ENCODE measurements at places on chromosomes 13 and 19.

GRCh38 chr13:75368167-75368566, 113.8 kb downstream of the TBC1D4 start:
- no peak for DNase-seq

GRCh38 chr13:43661161-43661830, 125.5 kb downstream of the ENOX1 start:
- DNase-seq: no peak

- DNase-seq: no peak
Observed at GRCh38 chr13:29754473-29754806, 96.0 kb downstream of the UBL3 start.

DNA sequence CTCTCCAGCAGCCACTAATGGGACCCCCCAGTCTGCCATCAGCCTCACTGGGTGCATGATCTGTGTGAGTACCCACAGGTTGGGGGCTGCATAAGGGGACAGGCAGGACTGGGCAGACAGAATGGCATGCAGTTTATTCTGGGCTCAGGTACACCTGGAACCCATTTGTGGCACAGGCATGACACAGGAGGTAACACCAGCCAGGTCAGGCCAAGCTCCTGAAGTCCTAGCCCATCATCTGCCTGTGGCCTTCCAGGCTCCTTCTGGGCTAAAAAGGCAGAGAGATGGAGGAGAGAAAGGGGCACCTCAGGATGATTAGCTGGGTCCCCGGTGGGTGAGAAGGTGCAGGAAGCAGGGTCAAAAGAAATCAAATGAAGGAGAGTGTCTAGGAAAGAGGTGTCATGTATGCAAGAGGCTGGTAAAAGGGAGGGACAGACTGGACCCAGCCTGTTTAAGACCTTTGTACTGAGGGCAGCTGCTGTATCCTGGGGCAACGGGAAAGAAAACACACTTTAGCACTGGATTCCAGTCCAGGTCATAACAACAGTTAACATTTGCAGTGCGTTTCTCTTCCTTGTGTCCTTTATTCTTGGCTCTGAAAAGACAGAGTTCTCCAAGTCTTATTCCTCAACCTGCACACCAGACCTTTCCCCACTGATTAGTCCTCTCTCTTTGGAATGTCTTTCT, 20.2 kb upstream of the DGKH start:
- DNase-seq: no peak

DNA sequence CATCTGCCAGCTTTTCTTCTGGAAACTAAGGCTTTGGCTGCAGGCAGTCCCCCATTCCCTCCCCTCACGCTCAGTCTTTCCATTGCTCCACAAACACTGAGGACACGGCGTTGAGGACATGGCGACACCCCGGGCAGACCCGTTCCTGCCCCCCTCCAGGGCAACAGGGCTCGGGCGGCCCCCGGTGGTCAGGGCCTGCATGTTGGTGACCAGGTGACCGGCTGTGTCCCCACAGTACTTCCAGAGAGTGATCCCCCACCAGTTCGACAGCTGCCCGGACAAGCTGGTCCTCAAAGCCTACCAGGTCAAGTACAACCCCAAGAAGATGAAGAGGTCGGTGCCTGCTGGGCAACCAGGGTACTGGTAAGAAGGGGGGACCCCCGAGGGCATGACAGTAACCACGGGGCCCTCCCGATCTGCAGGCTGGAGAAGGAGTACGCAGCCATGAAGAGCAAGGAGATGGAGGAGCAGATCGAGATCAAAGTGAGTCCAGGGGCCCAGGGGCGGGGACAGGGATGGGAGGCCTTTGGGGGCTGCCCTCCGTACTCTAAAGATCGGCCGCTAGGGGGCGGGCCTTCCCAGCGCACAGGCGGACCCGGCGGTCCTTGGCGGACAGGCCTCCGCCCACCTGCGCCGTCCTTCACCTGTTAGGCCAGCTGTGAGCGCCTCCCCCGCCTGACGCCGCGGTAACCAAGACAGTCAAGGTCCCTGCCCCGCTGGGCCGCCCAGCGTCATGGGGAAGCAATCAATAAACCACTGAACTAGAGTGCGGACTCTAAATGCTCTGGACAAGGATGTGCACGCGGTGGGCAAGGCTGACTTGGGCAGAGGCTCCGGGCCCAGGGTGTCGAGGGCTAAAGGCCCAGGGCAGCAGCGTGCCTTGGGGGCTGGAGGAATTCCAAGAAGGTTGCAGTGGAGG, 21.1 kb downstream of the PRR36 start:
- DNase-seq: peak; percentile 48

- peak; percentile 63 for DNase-seq
Observed at GRCh38 chr13:109784590-109785140, 1.7 kb downstream of the IRS2 start.

DNA sequence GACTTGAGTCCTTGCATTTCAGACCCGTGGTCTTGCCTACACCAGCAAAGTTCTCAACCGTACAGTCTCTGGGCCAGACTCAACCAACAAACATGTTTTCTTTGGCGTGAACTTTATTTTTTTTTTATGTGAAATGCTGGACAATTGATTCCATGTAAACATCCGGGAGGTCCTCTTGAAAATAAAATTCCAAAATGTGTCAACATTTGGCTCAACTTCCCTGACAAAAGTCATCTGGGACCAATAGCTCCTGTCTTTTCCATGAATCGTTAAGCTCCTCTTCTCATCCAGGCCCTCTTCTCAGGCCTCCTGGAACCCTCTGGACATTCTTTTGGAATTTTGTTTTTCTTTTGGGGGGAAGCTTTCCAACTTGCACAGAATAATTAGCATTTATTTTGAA, 2.7 kb downstream of the ALDH16A1 start:
- DNase-seq: no peak

DNA sequence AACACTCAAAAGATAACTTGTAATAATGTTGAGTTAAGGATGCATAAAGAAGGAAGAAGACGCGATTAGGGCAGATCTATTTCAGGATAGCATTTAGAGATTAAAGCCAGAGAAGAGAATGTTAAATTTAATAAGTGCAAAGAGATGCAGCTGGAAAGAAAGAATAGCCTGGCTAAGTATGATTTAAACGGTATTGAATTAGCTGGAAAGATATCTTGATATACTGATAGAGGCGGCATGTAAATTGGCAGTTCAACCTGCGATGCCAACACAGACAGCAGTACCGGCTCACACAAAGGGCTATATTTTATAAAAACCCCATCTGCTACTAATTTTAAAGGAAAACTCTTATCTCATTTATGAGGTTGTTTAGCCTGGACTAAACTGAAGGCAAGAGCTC, 121.4 kb downstream of the ENOX1 start:
- DNase-seq: no peak

DNA sequence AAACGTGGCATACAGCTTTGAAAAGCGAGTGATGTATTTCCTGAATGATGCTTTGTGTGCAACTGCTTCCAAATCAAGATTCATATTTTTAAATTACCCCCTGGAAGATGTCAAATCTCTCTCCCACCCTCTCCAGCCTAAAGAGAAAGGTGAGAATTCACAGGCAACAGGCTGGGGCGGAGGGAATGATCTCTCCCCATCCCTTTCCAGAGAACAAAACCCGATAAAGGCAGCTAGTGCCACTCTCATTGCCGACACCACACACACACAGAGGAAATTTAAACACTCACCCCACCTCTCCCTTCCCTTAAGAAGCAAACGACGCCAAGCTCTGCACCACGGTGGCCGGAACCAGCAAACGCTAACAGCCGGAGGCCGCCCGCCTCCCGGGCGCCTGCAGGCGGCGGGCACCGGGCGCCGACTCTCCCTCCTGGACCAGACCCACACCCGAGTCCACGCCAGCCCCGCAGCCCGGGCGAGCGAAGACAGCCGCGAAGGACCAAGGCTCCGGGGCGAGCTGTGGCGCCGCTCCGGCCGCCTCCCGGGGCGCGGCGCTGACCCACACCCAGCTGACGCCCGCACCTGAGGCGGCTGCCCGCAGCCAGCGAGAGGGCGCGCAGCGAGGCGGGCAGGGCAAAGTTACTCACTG, 477 bp downstream of the LNX2 start:
- peak; percentile 21 for DNase-seq

GRCh38 chr19:41295499-41295898, 14.5 kb upstream of the CCDC97 start:
- DNase-seq: no peak

GRCh38 chr19:14062558-14062855, 631 bp upstream of the PALM3 start:
- no peak for DNase-seq

- no peak for DNase-seq
Observed at GRCh38 chr13:73603646-73604045, 530.6 kb downstream of the KLF12 start.

All from CD4-positive, alpha-beta T cell treated with Interleukin-6 at 100 ng/mL for 8 hours (primary cell).